ENCODE measurements at places on chromosomes 4 and X.

DNA sequence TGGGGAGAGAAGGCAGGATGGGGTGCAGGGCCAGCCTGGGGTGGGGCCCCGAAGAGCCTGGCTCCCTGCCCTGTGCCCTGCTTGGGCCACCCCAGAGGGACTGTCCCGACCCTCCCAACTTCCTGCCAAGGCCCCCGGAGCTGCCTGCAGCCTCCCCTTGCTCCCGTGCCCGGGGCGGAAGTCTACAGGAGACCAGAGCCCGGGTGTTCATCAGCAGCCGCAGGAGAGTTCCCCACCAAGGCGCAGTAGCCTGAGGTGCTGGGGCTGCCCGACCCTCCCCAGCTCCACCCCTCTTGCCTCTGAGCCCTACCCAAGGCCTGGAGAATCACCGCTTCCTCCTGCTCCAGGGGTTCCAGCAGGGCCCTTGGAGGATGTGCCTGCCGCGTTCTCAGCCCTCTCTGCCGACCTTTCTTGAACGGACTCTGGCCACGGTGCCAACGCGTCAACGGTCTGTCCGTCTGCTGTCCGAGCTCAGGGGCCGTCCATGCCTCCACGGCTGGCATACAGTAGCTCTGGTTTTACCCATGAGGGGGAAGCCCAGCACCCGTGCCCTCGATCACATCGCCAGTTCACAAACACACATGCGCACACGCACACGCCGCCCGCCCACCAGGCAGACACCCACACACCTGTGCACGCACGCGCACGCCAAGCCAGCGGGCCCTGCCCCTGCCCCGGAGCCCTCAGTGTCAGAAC, 36.0 kb upstream of the SPON2 start:
- no peak for DNase-seq

DNA sequence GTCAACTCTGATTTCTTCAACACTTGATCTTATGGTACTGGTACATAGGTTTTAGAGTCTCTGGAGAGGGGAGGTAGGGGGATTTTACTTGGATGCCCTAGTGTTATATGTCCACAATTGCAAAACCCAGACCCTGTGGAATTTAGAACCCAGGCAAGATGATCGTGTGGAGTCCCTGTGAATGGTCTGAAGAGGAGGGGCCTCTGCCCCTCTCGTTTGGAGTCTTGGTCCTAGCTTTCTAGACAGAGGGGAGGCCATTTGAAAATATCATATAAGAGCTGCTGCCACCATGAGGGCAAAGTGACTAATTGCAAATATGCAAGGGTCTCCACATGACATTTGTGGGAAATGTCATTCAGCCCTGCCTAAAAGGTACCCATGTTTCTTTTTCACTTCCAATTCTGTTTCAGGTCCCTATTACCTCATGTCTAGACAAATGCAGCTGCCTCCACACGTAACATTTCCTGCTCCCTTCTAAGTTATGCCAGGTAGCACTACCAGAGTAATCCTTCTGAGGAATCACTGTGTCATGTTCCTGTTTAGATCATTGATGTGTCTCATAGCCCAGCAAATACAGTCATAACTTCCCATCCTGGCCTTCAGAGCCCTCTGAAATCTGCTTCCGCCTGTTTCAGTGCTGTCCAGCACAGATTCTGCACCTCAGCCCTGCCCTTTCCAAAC, 126.8 kb downstream of the KLHL8 start:
- DNase-seq, result no peak

GRCh38 chr4:53589511-53589910, 1.8 kb downstream of the LNX1 start:
- DNase-seq, result no peak

GRCh38 chr4:67546971-67547370, 1.7 kb upstream of the CENPC start:
- DNase-seq, result no peak

- no peak for DNase-seq
Observed at GRCh38 chr4:7412554-7412912, 22.2 kb downstream of the PSAPL1 start.

DNA sequence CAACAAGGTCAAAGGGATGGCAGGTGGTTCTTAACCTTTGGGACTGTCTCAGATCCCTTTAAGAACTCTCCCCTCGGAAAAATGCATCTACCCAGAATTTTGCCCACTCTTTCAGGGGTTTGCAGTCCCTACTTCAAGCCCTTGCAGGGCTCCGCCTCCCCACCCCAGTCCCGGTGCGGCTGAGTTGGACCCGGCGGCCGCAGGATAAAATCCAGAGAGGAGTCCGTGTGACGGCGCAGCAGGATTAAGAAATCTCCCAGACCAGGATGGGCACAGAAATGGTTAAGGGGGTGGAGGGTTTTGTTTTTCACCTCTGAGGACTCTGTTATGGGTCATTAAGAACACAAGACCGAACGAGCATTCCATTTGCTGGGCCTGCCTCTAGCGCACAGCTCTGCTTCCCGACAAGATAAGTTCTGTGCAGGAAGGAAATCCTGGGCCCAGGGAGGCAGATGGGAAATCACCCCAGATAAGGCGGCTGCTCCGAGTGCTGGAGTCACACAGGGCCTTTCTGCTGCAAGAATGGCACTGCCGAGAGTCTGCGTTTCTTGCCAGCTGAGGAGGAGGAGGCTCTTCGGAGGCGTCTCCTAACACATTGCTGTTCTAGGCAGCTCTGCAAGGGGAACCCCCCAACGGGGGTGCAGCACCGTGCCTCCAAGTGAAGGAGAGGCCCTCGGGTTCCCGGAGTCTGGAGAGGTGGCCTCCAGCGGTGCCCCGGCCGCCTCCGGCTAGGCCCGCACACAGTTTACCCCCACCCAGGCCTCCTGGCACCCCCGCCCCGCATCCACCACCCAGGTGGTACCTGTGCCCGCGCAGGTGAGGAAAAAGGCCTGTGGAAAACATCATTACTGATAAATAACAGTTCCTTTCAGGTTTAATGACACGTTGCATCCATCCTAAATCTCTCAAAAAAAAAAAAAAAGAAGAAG, 277.6 kb downstream of the BCOR start:
- DNase-seq, result no peak

DNA sequence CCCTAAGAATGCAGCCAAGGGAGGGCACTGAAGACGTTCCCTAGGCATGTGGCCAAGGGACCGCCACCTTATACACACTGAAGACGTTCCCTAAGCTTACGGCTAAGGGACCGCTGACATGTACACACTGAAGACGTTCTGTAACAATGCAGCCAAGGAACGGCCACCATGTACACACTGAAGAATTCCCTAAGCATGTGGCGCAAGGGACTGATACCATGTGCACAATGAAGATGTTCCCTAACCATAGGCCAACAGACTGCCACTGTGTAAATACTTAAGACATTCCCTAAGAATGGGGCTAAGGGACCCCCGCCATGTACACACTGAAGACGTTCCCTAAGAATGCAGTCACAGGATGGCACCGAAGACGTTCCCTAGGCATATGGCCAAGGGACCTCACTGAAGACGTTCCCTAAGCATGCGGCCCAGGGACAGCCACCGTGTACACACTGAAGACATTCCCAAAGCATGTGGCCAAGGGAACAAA, 36.1 kb downstream of the DHRSX start:
- no peak for DNase-seq

GRCh38 chr4:74838746-74839370, 44.5 kb upstream of the BTC start:
- DNase-seq, result no peak

- DNase-seq, result no peak
Observed at GRCh38 chr4:39427520-39428114, 20.9 kb downstream of the KLB start.

DNA sequence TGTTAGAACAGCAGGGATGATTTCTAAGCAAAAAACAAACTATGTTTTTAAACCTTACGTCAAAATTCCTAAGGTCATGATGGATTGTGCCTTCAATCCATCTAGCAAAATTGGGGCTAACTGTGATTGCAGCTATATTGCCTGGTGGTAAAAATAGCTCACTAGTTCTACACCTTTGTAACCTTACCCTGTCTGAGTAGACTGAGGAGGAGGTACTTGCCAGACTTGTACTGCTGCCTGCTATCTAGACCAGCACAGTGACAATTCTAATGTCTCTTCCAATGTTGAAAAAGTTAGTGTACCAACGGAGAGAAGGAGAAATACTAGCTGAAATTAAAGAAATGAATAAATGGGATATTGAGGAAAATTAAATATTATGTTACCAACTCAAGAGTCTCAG, 30.3 kb downstream of the ATP11C start:
- DNase-seq, result no peak

- peak; percentile 16 for DNase-seq
Observed at GRCh38 chr4:174873931-174874330, 44.2 kb upstream of the ADAM29 start.

DNA sequence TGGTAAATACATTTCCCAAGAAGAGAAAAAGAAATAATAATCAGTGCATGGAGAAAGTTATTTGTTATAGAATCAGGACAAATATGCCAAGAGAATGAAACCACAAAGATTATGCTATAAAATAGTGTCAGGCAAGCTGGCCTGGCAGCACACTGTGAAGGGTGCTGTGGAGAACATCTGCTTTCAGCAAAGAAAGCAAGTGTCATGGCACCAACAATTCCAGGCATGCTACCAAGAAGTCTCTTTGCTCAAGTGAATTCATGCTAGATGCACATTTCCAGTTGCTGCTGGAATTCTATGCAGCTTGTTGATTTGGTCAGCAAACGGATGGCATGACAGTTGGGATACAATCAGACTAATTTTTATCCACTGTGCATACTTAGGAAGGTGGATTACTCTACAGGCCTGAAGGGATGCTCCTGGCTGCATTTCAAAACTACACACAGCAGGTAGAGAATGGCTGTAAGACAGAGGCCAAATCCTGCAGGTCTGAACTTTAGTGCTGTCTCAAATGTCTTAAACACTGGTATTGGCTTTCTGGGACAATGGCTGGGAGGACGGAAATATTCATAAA, 154.6 kb upstream of the FAT1 start:
- DNase-seq, result no peak

- DNase-seq, result no peak
Observed at GRCh38 chr4:147734496-147734895, 2.6 kb downstream of the ARHGAP10 start.

DNA sequence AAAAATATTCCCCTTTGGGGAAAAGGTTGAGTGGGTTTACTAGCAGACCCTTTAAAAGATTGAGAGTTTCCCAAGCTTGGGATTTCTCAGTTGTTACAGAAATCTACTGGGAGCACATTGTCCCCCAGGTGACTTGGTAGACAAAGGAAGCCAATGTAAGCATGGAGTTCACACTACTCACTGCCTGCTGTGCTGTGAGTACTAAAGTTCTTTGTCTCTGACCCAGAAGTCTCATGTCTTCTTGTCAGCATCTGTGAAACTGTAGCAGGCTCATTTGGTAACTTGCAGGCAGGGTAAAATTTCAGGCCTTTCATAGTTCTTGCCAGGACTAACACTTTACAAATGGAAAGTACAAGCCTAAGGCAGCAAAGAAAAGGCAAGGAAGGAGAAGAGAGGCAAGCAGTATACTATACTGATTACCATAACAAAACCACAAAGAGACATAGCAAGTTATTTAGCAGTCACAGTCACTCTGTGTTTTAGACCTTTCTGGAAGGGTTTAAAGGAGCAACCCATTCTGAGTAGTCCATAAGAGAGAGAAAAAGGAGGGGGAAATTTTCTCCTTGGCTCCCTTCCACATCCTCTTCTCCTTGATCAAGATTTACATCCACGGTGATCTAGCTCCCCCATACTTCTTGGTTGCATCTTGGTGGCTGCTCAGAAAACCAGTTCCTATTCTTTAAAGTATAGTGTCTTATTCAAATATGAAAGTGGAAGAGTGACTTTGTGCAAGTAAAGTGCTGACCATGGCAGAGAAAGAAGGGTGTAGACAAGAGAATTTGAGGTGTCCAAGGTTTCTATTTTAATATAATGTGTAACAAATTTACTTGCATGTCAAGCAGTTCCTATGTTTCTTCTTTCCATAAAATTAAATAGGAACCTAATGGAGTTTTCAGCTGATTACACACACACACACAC, 160.0 kb upstream of the PDE5A start:
- DNase-seq, result no peak

DNA sequence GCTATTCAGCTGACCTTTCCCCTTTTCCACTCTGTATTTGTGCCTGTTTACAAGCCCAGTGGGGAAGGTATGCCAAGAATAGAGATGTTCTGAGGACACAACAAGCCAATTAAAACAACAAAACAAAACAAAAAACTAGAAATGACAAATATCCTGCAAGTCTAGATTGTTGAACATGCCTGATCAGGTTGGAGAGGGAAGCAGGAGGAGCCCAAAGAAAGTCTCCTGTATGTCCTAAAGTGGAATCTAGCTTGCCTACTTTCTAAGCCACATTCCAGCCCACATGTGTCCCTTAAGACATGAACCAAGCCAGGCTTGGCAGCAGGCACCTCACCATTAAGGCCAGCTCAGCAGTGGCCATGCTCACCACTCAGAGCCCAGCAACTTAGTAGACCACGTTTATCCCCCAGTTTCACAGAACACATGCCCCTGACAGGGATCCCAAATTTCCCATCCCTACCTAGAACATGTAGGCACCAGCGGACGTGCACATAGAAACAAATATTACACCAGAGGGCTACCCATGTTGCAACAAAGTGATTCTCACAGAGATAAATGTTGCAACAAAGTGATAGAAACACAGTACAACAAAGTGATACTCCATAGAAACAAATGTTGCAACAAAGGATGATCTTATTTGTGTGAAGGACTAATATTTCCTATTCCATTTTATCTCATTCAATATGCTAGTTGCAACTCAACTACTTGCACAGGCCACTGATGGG, 48.3 kb downstream of the CD99L2 start:
- DNase-seq, result no peak

Data from SW 1271 (cell line).